ENCODE measurements at places on chromosomes 2 and 18. TPM values are rescaled to one million over a fixed set of nuclear protein-coding genes. Genes with fewer than 3 reads are reported as not detected.

GLI2 gene
- not detected for polyA plus RNA-seq

CERS6 gene
- 15.6 TPM for polyA plus RNA-seq

TUBB8B gene
- not detected for polyA plus RNA-seq

EPG5 gene
- 4.2 TPM for polyA plus RNA-seq

HOXD1 gene
- not detected for polyA plus RNA-seq

VIT gene
- not detected for polyA plus RNA-seq

MC2R gene
- not detected for polyA plus RNA-seq

ITGB6 gene
- polyA plus RNA-seq = not detected

DES gene
- polyA plus RNA-seq = not detected

POTEC gene
- not detected for polyA plus RNA-seq

DOCK10 gene
- 25.9 TPM for polyA plus RNA-seq

UGT1A8 gene
- polyA plus RNA-seq = not detected

DNA sequence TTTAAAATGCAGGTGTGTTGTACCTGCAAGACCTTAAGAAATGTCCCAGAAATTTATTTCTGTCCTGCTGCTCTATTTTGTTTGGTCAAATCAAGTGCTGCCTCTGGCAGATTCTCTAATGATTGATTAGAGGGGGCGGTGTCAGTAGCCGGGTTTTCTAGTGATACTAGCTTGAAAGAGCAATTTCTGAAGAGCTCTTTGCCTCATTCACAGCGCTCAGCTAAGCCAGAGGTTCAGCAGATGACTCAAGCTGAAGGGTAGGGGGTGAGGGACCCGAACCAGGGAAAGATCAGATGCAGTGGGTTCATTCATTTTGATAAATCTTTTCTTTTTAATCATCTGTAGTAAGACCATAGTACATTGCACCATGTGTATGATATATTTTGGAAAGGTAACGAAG lies 15.0 kb downstream of the ZBTB7C start:
- no peak for DNase-seq

- no peak for DNase-seq
These were observed 44.0 kb downstream of the KLF7 start for GRCh38 chr2:207121784-207122183.

DNA sequence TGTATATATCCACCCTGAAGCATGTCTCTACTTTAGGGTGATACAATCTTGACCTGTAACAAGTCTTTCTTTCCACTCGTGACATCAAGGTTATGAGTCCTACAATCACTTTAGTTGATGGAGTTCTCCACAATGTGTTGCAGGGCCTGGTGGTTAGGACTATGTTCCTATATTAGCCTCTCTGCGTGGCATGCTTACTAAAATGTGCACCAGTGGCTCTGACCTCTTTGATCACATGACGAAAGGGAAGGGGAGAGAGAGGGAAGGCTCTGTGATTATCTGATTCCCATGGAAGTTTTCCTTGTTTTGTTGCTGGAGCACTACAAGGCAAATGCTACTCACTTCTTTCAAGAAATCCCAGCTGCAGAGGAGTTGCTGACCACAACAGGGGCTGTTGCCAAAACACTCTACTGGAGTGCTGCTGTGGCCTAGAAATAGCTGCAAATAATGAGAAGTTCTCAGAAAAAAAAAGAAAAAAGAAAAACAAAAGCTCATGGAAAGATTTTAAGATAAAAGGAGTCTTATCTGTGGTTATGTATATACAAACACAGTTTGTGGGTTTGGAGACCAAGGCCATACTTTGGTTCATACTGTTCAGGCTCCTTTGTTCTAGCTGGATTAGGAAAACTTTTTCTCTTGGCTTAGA lies 272.8 kb upstream of the MMADHC start:
- no peak for DNase-seq

DNA sequence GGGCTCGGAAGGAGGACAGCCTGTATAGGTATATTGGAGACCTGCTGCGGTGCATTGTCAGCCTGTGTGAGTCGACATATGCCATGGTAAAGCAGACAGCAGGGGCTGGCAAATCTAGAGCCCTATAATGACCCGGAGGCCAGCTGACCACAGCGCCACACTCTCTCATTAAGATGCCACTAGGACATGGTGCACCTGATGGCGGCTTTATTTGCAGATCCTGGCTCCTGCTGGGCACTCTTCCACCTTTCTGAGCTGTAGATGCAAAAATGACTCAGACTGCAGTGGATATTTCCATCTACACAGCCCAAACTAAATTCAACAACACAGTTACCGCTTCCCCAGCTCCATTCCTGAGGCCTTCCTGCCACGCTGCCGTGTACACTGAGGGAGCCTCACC lies 389.9 kb downstream of the TNS1 start:
- DNase-seq = no peak

GRCh38 chr2:148926981-148927401 lies 52.0 kb downstream of the KIF5C start:
- DNase-seq = no peak

DNA sequence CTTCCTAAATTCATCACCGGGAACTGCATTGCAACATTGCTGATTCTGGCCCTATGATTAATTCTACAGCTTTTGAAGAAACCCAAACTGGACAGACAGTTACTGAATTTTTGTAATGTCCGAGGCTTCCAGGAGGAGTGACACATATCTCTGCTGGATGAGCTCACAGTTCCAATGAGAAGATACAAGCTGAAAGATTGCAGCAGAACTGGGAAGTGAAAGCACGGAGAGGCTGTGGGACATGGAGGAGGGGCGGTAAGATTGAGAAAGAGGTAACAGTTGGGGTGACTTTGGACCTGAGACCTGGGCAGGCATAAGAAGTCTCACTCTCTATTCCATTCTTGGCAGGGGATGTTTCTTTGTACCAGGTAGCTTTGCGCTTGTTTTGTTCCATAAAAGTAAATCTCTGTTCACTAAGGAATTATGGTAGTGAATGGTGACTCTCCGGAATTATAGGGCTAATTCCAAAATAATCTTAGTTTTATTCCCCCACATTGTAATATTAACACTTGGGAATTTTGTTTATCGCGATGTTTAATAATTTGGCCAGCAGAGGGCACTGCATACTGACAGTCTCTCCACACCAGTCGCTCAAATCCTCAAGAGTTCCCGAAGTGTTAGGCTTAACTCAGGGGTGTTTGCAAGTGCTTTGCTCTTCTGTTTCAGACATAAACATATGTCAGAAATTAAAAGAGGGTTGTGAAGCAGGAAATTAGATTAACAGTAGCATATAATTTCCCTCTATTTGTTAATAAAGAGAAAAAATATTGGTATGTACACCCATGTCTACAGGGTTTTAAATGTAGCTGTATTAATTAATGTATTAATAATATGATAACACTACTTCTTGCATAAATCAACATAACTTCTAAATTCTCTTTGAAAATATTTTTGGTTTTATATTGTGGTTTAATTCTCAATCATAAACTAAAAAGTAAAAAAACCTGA lies 201.4 kb downstream of the SOCS6 start:
- no peak for DNase-seq

GRCh38 chr2:18262601-18263000 lies 297.9 kb downstream of the RDH14 start:
- no peak for DNase-seq

GRCh38 chr2:136154384-136154783 lies 36.4 kb upstream of the CXCR4 start:
- no peak for DNase-seq

DNA sequence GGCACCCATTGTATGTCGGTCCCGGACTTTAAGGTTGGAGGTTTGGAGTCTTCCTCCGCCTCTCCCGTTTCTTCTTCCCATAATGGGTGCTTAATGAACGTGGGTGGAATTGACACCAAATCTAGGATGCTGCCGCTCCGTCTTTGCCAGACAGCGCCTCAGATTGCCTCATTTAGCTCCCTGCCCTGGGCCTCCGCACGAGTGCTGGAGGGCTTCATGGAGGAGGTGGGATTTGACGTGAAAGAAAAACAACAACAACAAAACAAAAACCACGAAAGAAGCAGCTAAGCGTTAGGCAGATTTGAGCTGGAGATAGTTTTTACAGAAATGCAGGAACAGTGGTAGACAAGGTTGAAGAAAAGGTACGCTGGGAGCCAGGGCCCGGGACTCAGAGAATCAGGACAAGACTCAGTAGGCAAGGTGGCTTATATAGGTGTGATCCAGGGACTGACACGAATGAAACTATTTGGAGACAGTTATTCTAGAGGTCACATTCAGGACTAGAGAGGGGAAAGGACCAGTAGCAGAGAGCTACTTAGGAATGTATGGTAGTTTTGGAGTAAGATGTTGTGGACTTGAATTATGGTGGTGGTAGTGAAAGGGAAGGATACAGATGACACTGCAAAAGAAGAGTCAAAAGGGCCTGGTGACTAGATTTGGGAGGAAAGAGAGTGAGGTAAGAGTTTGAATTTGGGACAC lies 605 bp downstream of the ZNF2 start:
- no peak for DNase-seq

DNA sequence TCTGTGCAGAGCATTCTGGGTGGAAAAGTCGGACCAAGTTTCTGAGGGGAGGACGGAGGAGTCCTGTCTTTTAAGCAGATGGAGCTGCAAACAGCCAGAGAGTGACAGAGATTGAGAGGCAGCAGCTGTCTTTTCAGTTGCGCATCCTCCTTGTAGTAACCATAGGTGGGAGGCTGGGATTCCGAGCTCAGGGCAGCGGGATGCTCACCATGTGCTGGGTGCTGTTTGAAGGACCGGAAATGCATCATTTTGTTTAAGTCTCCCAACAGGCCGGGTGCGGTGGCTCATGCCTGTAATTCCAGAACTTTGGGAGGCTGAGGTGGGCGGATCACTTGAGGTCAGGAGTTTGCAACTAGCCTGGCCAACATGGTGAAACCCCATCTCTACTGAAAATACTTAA lies 93.4 kb downstream of the AGAP1 start:
- DNase-seq = no peak

GRCh38 chr2:119678021-119678656 lies 862 bp upstream of the TMEM177 start:
- DNase-seq = no peak

DNA sequence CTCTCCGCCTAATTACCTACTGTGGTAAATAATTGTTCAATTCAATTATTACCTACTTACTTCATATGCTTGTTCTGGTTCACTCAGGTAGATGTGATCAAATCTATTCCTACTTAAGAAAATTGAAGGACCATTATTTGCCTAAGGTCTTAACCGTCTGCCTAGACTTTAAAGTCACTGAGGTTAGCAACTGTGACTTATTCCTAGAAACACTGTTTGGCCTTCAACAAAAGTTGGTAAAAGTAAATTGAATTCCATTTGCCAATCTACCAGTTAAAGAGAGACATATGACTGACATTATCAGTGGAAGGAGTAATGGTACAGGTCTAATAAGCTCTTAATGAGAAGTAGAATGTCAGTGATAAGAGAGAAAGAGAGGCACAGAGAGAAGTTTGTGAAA lies 491.5 kb downstream of the NYAP2 start:
- no peak for DNase-seq

DNA sequence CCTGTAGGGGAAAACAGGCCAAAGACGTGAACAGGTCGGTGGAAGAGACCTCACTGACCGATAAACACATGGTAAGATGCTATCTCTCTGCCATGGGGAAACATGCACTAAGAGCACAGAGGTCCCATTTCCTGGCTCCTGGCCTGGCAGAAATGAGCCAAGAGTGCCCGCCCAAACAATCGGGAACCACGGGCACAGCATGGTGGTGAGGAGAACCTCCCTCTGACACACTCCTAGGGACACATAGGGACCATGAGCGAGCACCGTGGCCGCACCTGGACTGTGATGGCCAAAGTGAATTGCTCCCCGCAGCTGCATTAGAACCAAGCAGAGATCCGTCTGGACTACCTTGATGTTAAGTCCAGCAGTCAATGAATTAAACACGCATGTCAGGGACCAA lies 11.1 kb downstream of the HS6ST1 start:
- no peak for DNase-seq

GRCh38 chr2:81513328-81513727 lies 1208.8 kb upstream of the LRRTM1 start:
- no peak for DNase-seq

GRCh38 chr18:57441071-57441794 lies 6.1 kb downstream of the ONECUT2 start:
- DNase-seq = no peak

- no peak for DNase-seq
These were observed 276.6 kb downstream of the MREG start for GRCh38 chr2:215736653-215737290.

DNA sequence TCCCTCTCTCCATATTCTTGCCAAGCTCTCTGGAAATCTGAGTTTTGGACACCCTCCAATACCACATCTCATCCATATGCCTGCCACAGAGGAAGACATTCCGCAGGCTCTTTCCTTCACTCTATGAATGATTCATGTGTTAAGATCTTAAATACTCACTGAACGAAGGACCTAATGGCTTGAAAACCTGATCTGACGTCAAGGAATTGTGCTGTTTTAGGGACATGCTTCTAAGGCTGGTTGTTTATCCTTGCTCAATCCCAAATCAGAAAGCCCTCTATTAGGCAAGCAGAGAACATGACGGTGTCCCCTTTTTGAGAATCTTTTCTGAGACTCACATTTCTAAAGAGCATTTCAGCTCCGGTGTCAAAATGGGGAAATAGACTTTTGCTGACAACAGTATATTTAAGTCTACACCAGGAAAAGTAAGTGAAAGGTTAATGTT lies 83.7 kb upstream of the GALNT5 start:
- DNase-seq = no peak

DNA sequence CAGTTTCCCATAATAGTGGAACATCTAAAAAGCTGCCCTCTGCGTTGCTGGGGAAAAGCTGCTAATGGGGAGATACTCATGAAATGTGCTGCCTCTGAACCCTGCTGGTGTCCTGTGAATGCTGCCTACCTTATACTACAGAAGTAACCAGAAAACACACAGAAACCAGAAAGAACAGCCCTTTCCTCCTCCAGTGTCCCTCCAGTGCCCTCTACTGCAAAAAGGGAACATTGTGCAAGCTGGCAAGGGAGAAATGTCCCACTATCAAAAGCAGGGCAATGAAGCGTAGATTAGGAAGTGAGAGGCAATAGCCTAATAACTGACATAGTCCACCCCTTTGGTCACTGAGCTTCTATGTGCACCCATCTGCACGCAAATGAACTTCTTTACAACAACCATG lies 162.7 kb upstream of the ETAA1 start:
- DNase-seq = no peak

- DNase-seq = no peak
These were observed 97.7 kb upstream of the SIX3 start for GRCh38 chr2:44843641-44844310.

DNA sequence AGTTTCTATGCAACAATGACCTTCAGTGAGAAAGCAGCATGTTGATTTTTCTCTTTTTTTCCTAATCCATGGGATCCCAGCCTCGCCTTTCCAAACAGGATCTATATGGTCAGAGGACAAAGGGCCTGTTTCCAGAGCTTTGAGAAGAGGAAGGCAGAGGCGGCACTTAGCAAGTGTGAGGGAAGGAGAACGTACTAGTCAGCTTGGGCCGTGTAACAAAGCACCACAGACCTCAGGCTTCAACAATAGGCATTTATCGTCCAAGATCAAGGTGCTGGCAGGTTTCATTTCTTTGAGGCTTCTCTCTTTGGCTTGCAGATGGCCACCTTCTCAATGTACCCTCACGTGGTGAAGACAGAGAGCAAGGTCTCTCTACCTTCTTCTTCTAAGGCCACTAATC lies 7.3 kb upstream of the KCNF1 start:
- no peak for DNase-seq

Measured in GM12878 (cell line).